ENCODE measurements at places on chromosomes 5 and 9. TPM values are rescaled to one million over a fixed set of nuclear protein-coding genes. Genes with fewer than 3 reads are reported as not detected.

C1QTNF3 gene
- total RNA-seq: 1.7 TPM

ANKRD31 gene
- total RNA-seq: 0.59 TPM

DNA sequence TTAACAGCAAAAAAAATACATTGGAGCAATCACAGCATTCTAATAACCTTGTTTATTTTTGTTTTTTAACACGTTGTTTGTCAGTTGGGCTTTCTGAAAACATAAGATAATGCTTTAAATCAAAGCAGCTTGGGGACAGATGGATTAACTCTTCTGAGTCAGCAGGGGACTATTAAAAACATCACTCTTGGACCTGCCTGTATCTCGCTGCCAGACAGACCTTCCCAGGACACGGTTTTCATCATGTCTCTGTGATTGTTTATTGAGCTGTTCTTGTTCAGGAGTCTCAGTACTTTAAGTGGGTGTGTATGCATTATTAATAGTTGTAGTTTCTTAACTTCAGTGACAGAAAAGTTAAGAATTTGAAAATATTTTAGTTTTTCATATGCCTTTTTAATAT is 173.2 kb downstream of the SH3GL2 start:
- H3K27ac ChIP-seq: no peak overlapping the region
- H3K4me3 ChIP-seq: no peak overlapping the region
- H3K4me1 ChIP-seq: no peaks in the 10 kb centered on the region
- H3K27me3 ChIP-seq: no peaks in the 10 kb centered on the region

- H3K27me3 ChIP-seq: no peaks in the 10 kb centered on the region
- H3K27ac ChIP-seq: no peak overlapping the region
- H3K4me1 ChIP-seq: no peaks in the 10 kb centered on the region
Measured at GRCh38 chr5:35373249-35373648, 143.0 kb upstream of the PRLR start.

GRCh38 chr5:120447706-120448239 is 16.3 kb upstream of the PRR16 start:
- H3K27me3 ChIP-seq: no peaks in the 10 kb centered on the region
- no peak overlapping the region for H3K4me3 ChIP-seq
- no peak for DNase-seq

GRCh38 chr9:2125906-2126305 is 110.8 kb downstream of the SMARCA2 start:
- no peaks in the 10 kb centered on the region for H3K4me1 ChIP-seq
- no peaks in the 10 kb centered on the region for H3K36me3 ChIP-seq
- H3K4me3 ChIP-seq: no peak overlapping the region
- H3K27ac ChIP-seq: no peak overlapping the region
- DNase-seq: no peak

- no peaks in the 10 kb centered on the region for H3K36me3 ChIP-seq
- peaks cover 11% of the 10 kb centered on the region for H3K4me1 ChIP-seq
- H3K27ac ChIP-seq: no peak overlapping the region
- no peaks in the 10 kb centered on the region for H3K27me3 ChIP-seq
- no peak for DNase-seq
- no peak overlapping the region for H3K4me3 ChIP-seq
Measured at GRCh38 chr5:32315221-32316014, 2.7 kb upstream of the MTMR12 start.
